Lower lobe of right lung (tissue), 2 donors: ENCODE measurements at places on chromosomes 7 and 10. TPM values are rescaled to one million over a fixed set of nuclear protein-coding genes. Genes with fewer than 3 reads are reported as not detected.

DNA sequence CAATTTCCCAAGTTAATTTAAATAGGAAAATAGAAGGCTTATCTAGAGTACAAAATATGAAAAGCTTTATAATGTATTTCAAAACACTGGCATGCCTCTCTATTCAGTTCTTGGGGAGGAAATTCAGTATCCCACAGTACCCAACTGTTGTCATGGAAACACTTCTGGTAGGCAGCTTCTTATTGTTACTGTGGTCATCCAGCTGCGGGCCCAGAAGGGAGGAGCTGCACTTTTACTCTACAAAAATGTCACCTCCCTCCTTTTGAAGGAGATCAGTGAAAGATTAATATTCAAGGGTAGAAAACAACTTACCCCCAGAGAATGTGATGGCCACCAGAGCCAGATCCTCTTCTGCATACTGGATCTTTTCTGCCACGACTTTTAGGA lies 202.8 kb downstream of the RAPGEF5 start:
- no peak for DNase-seq

FRG2B gene
- not detected for total RNA-seq

GRCh38 chr7:158812684-158813083 lies 16.6 kb downstream of the ESYT2 start:
- DNase-seq: no peak

DNA sequence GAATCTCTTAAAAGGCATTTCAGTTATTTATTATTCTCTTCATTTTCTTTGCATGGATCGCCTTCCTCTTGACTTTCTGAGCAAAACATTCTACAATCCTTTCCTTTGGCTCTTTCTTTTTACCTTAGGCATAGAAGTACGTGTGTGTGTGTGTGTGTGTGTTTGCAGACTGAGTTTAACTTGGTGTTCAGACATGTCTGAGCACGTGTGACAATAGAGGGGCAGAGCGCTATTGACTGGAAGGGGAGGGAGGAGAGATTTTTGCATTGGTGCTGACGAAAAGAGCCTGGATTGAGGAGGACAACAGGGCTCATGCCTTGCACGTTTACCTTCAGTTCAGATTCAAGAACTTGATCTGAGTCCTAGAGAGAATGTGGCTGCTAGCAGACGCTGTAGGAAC lies 129.8 kb downstream of the SEC23IP start:
- DNase-seq: no peak

- no peak for DNase-seq
Measured at GRCh38 chr10:86062647-86063145, 303.9 kb downstream of the GRID1 start.

CLRN3 gene
- total RNA-seq: not detected

GRCh38 chr7:131039836-131040235 lies 287.8 kb upstream of the MKLN1 start:
- DNase-seq: no peak
